ENCODE measurements at places on chromosomes 2 and 18.
A peak's percentile ranks its signal among the peaks of the same experiment; 100 is the strongest.

GRCh38 chr2:110674620-110675555 lies 3.0 kb downstream of the BUB1 start:
- DNase-seq = peak; percentile 64

- no peak for DNase-seq
These were observed 149.5 kb downstream of the MTX2 start for GRCh38 chr2:176418768-176419167.

DNA sequence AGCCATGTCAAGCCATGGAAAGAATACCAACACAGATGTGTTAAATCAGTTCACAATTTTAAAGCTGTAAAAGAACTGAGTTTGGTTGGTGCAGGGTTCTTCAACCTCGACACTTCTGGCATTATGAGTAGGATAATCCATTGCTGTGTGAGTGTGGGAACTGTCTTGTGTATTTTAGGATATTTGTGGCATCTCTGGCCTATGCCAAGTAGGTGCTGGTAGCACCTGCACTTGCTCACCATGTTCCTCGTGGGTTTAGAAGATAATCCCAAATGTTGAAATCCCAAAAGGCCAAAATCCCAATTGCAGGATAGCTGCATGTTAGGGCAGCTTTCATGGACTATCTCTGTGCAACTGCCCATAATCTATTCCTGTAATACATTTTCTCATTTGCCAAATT lies 3.8 kb downstream of the KRCC1 start:
- DNase-seq = no peak

GRCh38 chr2:126839796-126840195 lies 58.9 kb upstream of the TEX51 start:
- no peak for DNase-seq

DNA sequence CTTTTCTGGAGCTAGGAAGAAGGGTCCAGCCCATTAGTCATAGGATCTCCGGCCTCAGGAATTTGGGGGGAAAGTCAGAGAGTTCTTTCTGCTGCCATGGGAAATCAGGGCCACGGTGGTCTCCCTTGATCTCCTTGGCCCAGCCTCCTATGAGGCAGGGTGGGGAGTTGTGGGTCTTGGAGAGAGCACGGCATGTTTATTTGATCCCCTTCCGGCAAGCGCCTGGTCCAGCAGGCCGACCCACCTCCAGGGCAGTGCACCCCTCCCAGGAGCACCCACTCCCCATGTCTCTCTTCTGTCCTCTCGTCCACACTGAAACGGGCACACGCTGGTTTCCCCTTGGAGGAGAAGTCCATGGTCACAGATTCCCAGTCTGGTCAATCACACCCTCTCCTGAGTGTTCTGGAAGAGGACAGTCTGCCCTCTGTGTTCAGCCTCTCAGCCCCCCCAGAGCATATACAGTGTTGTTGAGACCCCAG lies 464.6 kb upstream of the HS6ST1 start:
- no peak for DNase-seq

DNA sequence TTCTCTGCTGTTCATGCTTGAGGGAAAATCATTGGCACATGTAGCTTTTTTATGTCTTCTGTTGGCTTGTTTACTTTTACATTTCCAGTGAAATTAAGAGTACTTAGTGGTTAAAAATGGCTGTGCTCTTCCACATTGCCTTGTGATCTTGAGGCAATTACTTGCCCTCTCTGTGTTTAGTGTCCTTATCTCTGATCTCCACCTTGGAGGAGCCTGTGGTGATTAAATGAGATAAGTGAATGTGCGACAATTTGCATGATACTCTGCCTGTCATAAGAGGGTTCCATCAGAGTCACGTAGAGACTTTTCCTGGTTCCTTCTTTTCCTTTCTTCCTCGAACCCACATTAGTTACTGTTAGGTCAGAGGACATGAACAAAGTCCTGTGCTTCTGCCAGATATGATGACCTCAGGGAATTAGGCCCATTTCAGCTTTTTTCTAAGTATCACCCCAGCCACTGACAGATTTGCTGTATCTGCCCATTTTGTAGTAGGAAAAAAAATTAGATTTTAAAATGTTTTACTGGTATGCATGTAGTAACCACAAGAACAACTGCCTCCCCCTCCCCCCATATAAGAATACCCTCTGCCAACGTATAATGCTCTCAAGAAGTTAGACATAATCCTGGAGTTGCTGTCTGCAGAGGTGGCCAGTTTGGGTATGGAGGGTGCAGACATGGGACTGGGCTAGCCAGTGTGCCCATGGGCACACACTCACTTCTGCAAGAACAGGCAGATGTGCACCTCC lies 51.9 kb downstream of the TET3 start:
- DNase-seq = no peak

DNA sequence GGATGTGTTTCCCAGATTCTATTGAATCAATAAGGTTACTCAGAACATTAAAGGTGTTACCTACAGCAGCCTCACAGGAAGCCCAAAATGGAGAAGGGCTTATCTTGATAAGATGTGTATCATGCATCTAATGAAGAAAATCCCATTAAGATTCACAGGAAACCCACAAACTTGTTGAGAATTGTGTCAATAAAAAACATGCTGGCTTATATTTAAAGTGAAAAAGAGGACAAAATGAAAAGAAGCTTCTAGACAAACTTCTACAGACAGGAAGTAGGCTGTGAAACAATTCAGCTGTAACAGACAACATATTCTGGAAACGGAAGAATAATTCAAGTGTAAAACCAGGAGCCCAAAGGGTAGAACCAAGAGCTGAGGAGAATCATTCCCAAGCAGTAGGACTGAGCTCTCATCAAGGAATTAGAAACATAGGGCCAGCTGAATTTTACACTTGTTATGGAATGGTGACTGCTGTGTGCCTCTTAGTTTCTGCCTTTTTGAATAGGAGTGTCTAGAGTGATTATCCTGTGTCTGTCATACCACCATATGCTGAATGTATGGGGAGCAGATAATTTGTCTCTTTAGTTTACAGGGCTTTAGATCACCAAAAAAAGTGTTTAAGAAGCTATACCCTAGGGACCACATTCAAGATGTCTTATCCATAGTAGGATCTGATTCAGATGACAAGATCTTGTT lies 9.6 kb downstream of the IMMT start:
- DNase-seq = no peak

DNA sequence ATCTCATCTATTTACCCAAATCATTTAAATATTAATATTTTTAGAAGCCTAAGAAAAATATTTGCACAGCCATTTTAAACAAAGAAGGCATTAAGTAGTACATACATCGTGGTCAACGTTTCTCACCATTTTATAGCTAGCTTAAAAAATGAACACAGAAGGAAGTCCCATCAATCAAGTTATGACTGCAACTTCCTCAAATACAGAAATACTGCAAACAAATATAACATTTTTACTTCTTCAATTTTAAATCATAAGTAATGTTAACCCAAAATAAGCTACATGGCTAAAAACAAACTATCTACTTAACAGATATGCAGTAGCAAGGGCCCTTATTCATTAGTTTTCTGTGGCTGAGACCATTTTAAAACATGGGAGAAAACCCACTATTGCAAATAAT lies 30.6 kb downstream of the ITSN2 start:
- no peak for DNase-seq
